ENCODE measurements at places on chromosomes 7 and 10.

DNA sequence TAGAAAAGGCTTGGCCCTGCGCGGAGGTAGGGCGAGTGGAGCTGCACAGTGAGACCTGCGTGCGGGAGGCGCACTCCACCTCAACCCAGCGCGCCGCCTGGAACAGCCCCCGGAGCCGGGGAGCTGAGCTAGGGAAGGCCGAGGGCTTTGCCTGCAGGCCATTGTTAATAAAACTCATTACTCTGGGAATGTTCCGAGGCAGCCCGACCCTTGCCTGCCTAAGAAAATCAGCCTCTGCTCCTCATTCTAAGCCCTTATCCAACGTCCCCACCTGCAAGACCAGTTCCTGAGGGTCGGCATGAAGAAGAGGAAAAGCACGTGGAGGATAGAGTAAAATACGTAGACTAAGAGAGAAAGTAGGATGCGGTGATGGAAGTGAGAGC lies 55.3 kb downstream of the C7orf25 start:
- DNase-seq: no peak

DNA sequence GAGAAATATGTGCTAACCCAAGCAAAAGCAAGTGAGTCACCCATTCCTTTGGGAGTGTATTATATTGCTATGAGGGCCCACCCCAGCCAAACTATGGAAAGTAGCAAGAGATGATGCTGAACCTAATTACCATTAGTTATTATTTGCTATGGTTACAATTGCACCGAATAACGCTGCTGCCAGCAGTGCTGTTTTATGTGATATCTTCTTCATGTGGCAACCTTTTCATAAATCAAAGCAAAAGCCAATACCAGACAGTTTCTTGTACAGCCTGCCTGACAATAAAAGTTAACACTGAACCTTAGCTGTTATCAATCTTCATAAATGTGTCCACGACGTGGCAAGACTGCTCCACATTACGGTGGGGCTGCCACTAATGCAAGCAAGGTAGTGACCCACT lies 241.7 kb upstream of the PLXNA4 start:
- no peak for DNase-seq

GRCh38 chr10:35896001-35896400 lies 253.9 kb upstream of the FZD8 start:
- peak; percentile 57 for DNase-seq

- no peak for DNase-seq
Observed at GRCh38 chr7:157751406-157751805, 414.6 kb downstream of the DNAJB6 start.

GRCh38 chr7:126774077-126774476 lies 478.7 kb downstream of the GRM8 start:
- DNase-seq: no peak

Data from fibroblast of skin of left quadriceps (primary cell).